HFFc6 (cell line): ENCODE measurements at places on chromosomes 11 and 22.

GRCh38 chr11:122276221-122276620 lies 160.2 kb upstream of the BLID start:
- H3K4me1 ChIP-seq, result no peaks in the 10 kb centered on the region
- no peak overlapping the region for H3K4me3 ChIP-seq
- DNase-seq, result no peak
- peaks cover 22% of the 10 kb centered on the region for H3K27me3 ChIP-seq
- no peaks in the 10 kb centered on the region for H3K36me3 ChIP-seq
- H3K27ac ChIP-seq, result no peak overlapping the region

GRCh38 chr22:26235792-26236487 lies 66.7 kb downstream of the SEZ6L start:
- H3K27me3 ChIP-seq, result no peaks in the 10 kb centered on the region; the same call in none of the 2 replicates
- H3K4me3 ChIP-seq, result no peak overlapping the region
- H3K36me3 ChIP-seq, result no peaks in the 10 kb centered on the region
- H3K27ac ChIP-seq, result no peak overlapping the region

GRCh38 chr22:42811459-42811858 lies 45.6 kb downstream of the ARFGAP3 start:
- no peaks in the 10 kb centered on the region; the same call in 1 of the 2 replicates for H3K4me1 ChIP-seq
- H3K36me3 ChIP-seq, result peaks cover 43% of the 10 kb centered on the region
- no peaks in the 10 kb centered on the region for H3K27me3 ChIP-seq
- H3K27ac ChIP-seq, result no peak overlapping the region

GRCh38 chr11:66188580-66188979 lies 79.9 kb upstream of the RAB1B start:
- DNase-seq, result peak; percentile 58
- peaks cover 15% of the 10 kb centered on the region for H3K36me3 ChIP-seq
- H3K4me3 ChIP-seq, result peak overlapping the region; percentile 13; the same call in 1 of the 2 replicates

DNA sequence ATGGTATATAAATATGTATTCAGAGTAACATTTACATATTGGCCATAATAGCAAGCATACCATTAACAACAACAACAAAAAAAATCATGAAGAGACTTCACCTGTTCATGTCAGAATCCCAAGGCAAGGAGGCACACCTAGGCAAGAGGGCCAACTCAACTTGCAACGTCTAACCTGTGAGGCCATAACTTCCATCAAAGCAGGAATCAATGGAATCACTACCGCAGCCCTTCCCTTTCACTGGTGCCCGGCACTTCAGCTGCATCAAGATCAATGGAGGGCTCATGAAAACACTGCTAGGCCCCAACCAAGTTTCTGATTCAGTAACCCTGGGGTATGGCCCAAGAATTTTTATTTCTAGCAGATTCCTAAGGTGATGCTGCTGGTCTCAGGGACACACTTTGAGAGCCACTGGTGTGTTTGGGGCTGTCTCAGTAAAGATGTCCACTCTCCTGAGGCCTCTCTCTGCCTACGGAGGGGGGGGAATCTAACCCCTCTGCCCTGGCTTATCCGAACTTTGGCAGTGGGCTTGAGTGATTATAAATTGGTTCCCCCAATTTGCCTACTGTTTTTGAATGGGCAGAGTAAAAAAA lies 8.0 kb downstream of the ZFTA start:
- H3K27ac ChIP-seq, result no peak overlapping the region
- no peaks in the 10 kb centered on the region for H3K4me1 ChIP-seq
- DNase-seq, result no peak
- H3K4me3 ChIP-seq, result no peak overlapping the region

DNA sequence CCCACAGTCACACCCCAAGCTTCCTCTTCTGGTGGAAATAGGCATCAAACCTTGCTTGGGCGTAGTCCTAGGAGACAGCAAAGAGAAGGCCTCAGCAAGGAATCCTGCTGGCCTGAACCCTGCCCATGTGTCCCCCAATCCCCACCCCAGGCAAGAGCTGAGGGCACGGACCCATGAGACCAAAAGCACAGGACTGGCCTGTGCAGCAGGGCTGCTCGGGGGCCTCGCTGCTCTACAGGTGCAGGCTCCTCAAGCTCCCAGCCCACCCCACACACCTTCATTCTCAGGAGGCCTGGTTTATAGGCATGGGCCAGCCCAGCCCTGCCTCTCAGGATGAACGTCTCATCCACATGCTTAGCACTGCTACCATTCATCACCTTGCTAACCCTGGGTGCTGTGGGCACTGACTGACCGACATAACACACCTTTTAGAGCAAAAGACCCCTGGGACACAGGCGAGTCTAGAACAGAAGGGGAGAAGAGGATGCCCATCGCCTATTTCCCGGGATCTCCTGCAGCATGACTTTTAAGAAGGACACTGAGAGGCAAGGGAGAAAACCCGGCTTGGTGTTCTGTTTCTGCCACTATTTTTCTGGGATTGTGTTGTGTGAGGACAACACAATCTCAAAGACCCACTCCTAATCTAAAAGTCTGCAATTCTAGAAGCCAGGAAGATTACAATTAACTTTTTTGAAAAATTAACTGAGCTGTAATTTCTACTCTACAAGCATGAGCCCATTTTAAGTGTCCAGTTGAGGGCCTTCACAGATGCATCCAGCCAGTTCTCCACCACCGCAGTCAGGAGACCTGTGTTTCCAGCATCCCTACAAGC lies 15.4 kb downstream of the TCIRG1 start:
- peaks cover 16% of the 10 kb centered on the region for H3K36me3 ChIP-seq
- peaks cover 4% of the 10 kb centered on the region; the same call in 1 of the 2 replicates for H3K4me1 ChIP-seq
- peaks cover 6% of the 10 kb centered on the region for H3K27me3 ChIP-seq
- no peak overlapping the region; the same call in 1 of the 2 replicates for H3K4me3 ChIP-seq

- no peaks in the 10 kb centered on the region for H3K36me3 ChIP-seq
- no peaks in the 10 kb centered on the region for H3K4me1 ChIP-seq
- H3K27me3 ChIP-seq, result peaks cover 28% of the 10 kb centered on the region
- DNase-seq, result no peak
- no peak within 1 kb of the TSS for H3K27ac ChIP-seq
These were observed at the start of gene KCNC1 for GRCh38 chr11:17734418-17734911. Gene KCNC1 (plus strand): TSS chr11:17734781. CDS start chr11:17736003, 1,222 bp downstream.

- H3K4me3 ChIP-seq, result no peak overlapping the region
- H3K36me3 ChIP-seq, result no peaks in the 10 kb centered on the region
- no peak for DNase-seq
- no peaks in the 10 kb centered on the region for H3K4me1 ChIP-seq
- H3K27ac ChIP-seq, result no peak overlapping the region
- H3K27me3 ChIP-seq, result peaks cover 6% of the 10 kb centered on the region
These were observed 89.4 kb upstream of the VPREB1 start for GRCh38 chr22:22155146-22155545.

DNA sequence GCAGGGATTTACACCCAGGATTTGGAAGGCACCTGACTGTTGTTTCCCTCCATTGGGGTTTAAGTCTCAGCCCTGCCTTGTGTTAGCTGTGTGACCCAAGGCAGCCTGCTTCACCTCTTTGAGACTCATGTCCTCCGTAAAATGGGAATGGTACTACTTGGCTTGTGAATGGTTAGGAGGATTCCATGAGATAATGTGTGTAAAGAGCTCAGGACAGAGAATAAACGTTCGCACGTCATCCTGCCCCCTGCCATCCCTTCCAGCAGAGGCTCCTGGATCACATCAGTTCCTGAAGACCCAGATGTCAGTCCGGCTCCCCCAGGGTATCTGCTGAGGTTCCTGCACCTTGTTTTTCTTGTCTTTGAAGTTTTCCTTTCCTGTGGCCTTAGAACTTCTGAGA lies 16.8 kb upstream of the ACCSL start:
- peaks cover 45% of the 10 kb centered on the region for H3K4me1 ChIP-seq
- no peak overlapping the region; the same call in 1 of the 2 replicates for H3K4me3 ChIP-seq
- H3K27me3 ChIP-seq, result peaks cover 8% of the 10 kb centered on the region
- DNase-seq, result no peak
- H3K27ac ChIP-seq, result no peak overlapping the region

GRCh38 chr11:126328444-126328843 lies 24.6 kb downstream of the DCPS start:
- no peak overlapping the region for H3K4me3 ChIP-seq
- no peaks in the 10 kb centered on the region for H3K36me3 ChIP-seq
- H3K4me1 ChIP-seq, result peaks cover 23% of the 10 kb centered on the region

- no peak overlapping the region for H3K27ac ChIP-seq
- H3K4me3 ChIP-seq, result no peak overlapping the region
- H3K27me3 ChIP-seq, result peaks cover 40% of the 10 kb centered on the region
- H3K36me3 ChIP-seq, result no peaks in the 10 kb centered on the region
These were observed 83.6 kb downstream of the ENTHD1 start for GRCh38 chr22:39809772-39810557.

GRCh38 chr11:111347723-111348115 lies 31.4 kb downstream of the POU2AF1 start:
- DNase-seq, result peak; percentile 25
- peaks cover 13% of the 10 kb centered on the region for H3K4me1 ChIP-seq
- H3K4me3 ChIP-seq, result no peak overlapping the region
- no peak overlapping the region for H3K27ac ChIP-seq
- H3K27me3 ChIP-seq, result peaks cover 9% of the 10 kb centered on the region

- no peak for DNase-seq
- H3K27me3 ChIP-seq, result peaks cover 6% of the 10 kb centered on the region
- peaks cover 97% of the 10 kb centered on the region for H3K4me1 ChIP-seq
- peak overlapping the region; percentile 89 for H3K4me3 ChIP-seq
- H3K36me3 ChIP-seq, result no peaks in the 10 kb centered on the region
- peak overlapping the region; percentile 87 for H3K27ac ChIP-seq
These were observed 14.3 kb downstream of the PACSIN2 start for GRCh38 chr22:43000441-43001175.

- H3K27ac ChIP-seq, result peak overlapping the region; percentile 52
- peak; percentile 72 for DNase-seq
- H3K36me3 ChIP-seq, result no peaks in the 10 kb centered on the region
- peak overlapping the region; percentile 7; the same call in 1 of the 2 replicates for H3K4me3 ChIP-seq
These were observed 857.0 kb downstream of the KCNA4 start for GRCh38 chr11:29159552-29160465.

DNA sequence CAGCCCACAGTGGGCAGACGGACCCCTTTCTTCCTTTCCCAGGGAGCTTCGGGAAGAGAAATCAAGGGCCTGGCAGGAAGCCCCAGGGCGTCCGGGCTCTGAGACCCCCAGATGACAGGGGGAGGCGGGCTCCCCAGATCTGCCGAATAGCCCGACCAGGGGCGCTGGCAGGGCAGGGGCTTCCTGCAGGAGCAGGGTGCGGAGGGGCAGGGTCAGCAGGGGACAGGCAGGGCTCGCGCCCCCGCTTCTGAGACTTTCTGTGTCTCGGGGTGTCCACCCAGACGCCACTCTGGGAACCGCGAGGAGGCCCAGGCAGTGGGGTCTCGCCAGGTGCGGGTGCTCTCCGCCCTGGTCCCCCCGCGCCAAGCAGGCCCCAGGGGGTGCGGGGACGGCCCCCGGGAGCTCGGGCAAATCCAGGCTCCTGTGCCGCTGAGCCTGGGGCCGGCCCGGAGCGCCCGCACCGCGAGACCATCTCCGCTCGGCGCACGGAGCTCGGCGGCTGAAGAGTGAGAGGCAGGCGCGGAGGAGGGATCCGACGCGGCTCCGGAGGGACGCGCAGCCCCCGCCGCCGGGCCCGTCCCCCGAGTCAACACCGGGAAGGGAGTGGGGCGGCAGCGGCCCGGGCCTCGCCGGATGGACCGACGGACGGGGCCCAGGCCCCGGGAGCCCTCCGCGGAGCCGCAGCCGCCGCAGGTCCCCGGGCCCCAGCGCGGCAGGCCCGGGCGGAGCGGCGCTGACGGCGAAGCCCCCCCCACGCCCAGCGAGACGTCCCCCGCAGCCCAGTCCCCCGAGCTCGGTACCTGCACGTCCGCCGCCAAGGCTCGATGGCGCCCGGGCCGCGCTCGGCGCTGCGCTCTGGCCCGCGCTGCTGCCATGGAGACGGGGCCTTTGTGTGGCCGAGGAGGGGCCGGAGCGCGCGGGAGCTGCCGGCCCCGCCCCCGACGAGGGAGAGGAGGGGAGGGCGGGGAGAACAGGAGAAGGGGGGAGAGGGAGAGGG lies at the start of gene PLXNB2:
PLXNB2 (minus strand) TSS at position 894 of the 997 bp plus-strand sequence. CDS start 17,062 bp downstream, outside the sequence.
- H3K36me3 ChIP-seq, result no peaks in the 10 kb centered on the region
- peaks cover 44% of the 10 kb centered on the region for H3K4me1 ChIP-seq
- peaks cover 4% of the 10 kb centered on the region for H3K27me3 ChIP-seq
- peak within 1 kb of the TSS; percentile 93 for H3K27ac ChIP-seq

DNA sequence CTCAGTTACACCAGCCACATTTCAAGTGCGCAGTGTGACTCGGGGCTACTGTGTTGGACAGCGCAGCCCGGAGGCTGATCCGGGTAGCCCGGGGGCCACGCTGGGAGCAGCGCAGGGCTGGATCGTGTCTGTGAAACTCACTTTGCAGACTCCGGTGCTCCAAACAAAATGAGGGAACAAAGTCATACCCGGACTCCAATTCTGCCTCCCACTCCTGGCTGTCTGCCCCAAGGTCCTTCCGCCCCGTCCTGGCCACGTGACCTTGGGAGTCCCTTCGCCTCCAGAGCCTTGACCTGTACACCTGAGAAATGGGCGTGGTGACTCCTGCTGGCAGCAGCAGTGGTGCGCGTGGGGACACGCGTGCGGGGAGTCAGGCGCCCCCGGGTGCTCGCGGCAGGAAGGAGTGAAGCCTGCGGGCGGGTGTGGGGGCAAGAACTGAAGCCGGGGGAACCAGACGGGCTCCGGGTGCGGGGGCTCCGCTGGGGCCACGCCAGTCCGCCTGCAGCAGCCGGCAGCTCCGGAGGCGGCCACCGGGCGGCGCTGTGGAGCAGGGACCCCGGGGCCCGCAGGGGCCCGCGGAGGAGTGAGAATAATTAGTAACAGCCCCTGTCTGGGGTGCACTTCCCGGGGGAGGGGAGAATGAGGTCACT lies 42.4 kb downstream of the KCNJ4 start:
- DNase-seq, result no peak
- H3K4me1 ChIP-seq, result no peaks in the 10 kb centered on the region
- no peak overlapping the region for H3K27ac ChIP-seq
- peaks cover 12% of the 10 kb centered on the region for H3K27me3 ChIP-seq
- H3K4me3 ChIP-seq, result no peak overlapping the region
- no peaks in the 10 kb centered on the region for H3K36me3 ChIP-seq

DNA sequence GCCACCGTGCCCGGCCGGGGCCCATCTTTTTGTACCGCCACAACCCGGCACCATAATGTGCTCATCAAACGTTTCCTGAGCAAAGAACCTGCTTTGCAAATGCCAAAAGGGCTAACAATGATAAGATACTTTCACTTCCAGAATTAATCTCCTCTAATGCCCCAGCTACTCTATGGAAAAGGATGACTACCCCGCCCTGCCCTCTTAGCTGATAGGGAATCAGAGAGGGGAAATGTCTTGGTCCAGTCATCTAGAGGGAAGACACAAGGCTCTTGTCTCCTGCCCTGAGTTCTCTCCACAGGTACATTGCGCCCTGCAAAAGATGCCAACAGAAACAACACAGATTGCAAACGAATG lies 586 bp downstream of the TTLL1 start:
- H3K27me3 ChIP-seq, result no peaks in the 10 kb centered on the region; the same call in 1 of the 2 replicates
- H3K4me1 ChIP-seq, result peaks cover 18% of the 10 kb centered on the region
- H3K36me3 ChIP-seq, result 0 out of 2 replicates have a peak, but pooled peaks cover 6% of the 10 kb centered on the region
- H3K27ac ChIP-seq, result peak overlapping the region; percentile 69
- DNase-seq, result no peak

GRCh38 chr22:40334060-40334459 lies 12.2 kb upstream of the ADSL start:
- no peak overlapping the region for H3K4me3 ChIP-seq
- no peak for DNase-seq
- H3K4me1 ChIP-seq, result peaks cover 14% of the 10 kb centered on the region
- 0 out of 2 replicates have a peak, but pooled peaks cover 9% of the 10 kb centered on the region for H3K36me3 ChIP-seq
- H3K27ac ChIP-seq, result no peak overlapping the region
